ENCODE measurements at places on chromosomes 2 and 18.
A peak's percentile ranks its signal among the peaks of the same experiment; 100 is the strongest.

GRCh38 chr2:128026448-128027277 lies 1.2 kb downstream of the SAP130 start:
- DNase-seq, result no peak
- H3K4me1 ChIP-seq, result peaks cover 25% of the 10 kb centered on the region
- peak overlapping the region; percentile 99 for H3K4me3 ChIP-seq
- peak overlapping the region; percentile 93 for H3K27ac ChIP-seq

DNA sequence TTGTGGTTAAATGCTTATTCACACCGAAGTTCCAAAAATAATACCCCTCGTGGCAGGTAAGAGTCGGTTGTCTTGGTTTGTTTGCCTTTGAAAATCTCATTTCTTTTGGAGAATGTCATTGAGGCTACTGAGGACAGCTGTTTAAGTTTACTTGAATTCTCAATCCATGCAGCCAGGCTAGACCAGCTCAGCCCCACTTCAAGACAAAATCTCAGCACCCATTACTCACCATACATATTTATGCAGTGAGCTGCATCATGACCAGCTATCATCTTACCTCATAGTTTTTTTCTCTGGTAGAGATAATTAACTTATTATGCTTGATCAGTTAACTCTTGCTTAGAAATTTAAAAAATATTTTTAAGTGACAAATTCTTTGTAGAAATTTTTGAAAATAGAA lies 115.9 kb downstream of the HAUS1 start:
- H3K27me3 ChIP-seq, result no peaks in the 10 kb centered on the region
- no peak overlapping the region for H3K27ac ChIP-seq
- peaks cover 53% of the 10 kb centered on the region for H3K36me3 ChIP-seq
- no peak overlapping the region for H3K4me3 ChIP-seq
- peaks cover 69% of the 10 kb centered on the region for H3K4me1 ChIP-seq

DNA sequence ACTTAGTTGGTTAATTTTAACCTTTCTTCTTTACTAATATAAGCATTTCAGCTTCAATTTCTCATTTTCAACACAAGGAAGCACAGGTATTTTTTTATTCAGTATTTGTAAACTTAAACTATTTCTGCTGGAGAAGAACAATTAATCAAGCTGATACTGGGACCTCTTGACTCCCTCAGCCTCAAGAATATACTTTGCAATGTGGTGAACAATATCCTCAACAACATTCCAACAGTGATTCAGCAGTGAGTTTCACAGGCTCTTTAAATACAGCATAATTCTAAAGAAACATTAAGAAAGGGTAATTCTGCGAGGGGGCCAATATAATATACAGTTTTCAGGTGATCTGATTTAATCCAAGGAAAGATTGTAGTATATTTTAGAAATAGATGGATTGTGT lies 10.0 kb downstream of the RAPGEF4 start:
- no peak for DNase-seq
- no peak overlapping the region for H3K4me3 ChIP-seq
- H3K27ac ChIP-seq, result no peak overlapping the region
- H3K4me1 ChIP-seq, result no peaks in the 10 kb centered on the region
- no peaks in the 10 kb centered on the region for H3K36me3 ChIP-seq

DNA sequence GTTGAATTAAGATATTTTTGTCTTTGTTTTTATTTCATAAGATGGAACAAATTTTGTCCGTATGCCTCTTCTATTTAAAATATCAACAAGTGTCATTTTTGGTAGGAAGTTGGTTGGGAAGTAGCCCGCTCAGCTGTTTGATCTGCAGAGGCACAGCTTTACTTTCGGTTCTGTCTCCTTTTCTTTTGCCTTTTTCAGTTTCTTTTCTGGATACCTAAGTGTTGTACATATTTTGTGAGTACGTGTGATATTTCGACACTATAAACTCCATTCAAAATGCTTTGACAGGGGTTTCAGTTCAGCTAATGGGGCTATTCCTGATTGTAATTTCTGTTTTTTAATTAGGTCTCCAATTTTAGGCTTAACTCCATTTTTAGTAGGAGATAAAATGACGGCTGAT lies 1785.0 kb upstream of the LRRTM1 start:
- H3K27me3 ChIP-seq, result no peaks in the 10 kb centered on the region
- H3K4me3 ChIP-seq, result no peak overlapping the region
- no peak overlapping the region for H3K27ac ChIP-seq
- H3K4me1 ChIP-seq, result no peaks in the 10 kb centered on the region
- no peaks in the 10 kb centered on the region for H3K36me3 ChIP-seq

DNA sequence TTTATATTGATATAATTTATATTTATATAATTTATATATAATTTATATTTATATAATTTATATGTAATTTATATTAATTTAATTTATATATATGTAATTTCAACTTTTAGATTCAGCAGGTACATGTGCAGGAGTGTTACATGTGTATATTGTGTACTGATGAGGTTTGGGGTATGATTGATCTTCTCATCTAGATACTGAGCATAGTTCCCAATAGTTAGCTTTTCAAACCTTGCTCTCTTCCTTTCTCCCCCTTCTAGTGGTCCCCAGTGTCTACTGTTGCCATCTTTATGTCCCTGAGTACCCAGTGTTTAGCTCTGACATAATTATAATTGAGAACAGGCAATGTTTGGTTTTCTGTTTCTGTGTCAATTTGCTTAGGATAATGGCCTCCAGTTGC lies 1335.3 kb upstream of the CDH2 start:
- H3K4me3 ChIP-seq, result no peak overlapping the region
- no peak for DNase-seq
- H3K36me3 ChIP-seq, result no peaks in the 10 kb centered on the region
- no peaks in the 10 kb centered on the region for H3K27me3 ChIP-seq
- no peak overlapping the region for H3K27ac ChIP-seq
- no peaks in the 10 kb centered on the region for H3K4me1 ChIP-seq

DNA sequence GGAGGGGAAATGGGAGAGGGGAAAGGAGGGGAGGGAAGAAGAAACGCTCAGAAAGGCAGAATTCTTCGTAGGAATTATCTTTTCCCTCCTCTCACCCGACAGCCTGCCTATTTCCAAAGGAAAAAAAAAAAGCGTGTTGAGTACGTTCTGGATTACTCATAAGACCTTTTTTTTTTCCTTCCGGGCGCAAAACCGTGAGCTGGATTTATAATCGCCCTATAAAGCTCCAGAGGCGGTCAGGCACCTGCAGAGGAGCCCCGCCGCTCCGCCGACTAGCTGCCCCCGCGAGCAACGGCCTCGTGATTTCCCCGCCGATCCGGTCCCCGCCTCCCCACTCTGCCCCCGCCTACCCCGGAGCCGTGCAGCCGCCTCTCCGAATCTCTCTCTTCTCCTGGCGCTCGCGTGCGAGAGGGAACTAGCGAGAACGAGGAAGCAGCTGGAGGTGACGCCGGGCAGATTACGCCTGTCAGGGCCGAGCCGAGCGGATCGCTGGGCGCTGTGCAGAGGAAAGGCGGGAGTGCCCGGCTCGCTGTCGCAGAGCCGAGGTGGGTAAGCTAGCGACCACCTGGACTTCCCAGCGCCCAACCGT lies at the start of gene GAD1:
Gene GAD1 (plus strand): TSS at position 384 of the 589 bp plus-strand sequence. CDS start 1,705 bp downstream, outside the sequence.
- H3K36me3 ChIP-seq, result no peaks in the 10 kb centered on the region
- peaks cover 65% of the 10 kb centered on the region for H3K4me1 ChIP-seq
- peak within 1 kb of the TSS; percentile 73 for H3K27ac ChIP-seq
- peaks cover 91% of the 10 kb centered on the region for H3K27me3 ChIP-seq

- peaks cover 24% of the 10 kb centered on the region for H3K27me3 ChIP-seq
- H3K4me1 ChIP-seq, result peaks cover 26% of the 10 kb centered on the region
- DNase-seq, result no peak
- no peak overlapping the region for H3K4me3 ChIP-seq
- peaks cover 3% of the 10 kb centered on the region for H3K36me3 ChIP-seq
Observed at GRCh38 chr2:39241588-39241987, 2.2 kb downstream of the CDKL4 start.

DNA sequence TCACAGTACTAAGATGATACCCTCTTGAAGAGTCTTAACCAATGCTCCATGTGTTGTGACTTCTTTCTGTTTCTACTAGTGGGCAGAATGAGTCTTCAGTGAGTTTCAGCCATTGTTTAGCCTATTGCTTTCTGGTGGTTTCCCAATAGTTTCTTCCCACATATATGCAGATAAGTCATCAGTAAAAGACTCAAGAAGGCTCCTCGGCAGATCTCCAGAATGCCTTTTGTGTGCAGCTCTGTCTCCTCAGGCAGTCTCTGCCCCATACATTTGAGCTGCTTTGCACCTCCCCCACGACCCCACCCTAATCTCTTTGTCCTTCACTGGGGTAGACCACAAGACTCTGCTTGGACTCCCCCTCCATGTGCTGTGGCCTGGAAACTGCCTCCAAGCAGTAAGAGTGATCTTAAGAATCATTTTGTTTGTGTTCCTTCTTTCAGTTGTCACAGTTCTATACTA lies 71.6 kb upstream of the CHRNA1 start:
- peaks cover 10% of the 10 kb centered on the region for H3K4me1 ChIP-seq
- no peaks in the 10 kb centered on the region for H3K36me3 ChIP-seq
- no peaks in the 10 kb centered on the region for H3K27me3 ChIP-seq
- H3K27ac ChIP-seq, result no peak overlapping the region
- no peak overlapping the region for H3K4me3 ChIP-seq
- no peak for DNase-seq

DNA sequence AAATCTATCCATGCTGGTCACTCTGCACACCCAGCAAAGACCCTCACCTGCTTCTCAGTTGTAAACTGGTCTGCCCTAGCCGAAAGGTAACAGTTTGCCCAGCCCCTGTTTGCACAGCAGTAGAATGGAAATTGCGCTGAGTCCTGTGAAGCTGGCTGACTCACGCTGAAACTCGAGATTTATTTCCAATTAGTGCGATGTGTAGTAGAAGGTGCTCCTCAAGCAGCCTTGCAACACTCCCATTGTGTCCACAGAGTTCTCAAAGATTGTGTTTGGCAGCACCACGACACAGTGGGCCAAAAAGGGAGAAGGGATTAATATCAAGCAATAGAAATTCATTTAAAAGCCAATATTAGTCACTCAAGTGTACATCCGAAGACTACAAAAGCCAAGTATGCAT lies 21.7 kb upstream of the APCDD1 start:
- no peaks in the 10 kb centered on the region for H3K4me1 ChIP-seq
- no peak for DNase-seq
- H3K36me3 ChIP-seq, result no peaks in the 10 kb centered on the region
- no peak overlapping the region for H3K4me3 ChIP-seq

DNA sequence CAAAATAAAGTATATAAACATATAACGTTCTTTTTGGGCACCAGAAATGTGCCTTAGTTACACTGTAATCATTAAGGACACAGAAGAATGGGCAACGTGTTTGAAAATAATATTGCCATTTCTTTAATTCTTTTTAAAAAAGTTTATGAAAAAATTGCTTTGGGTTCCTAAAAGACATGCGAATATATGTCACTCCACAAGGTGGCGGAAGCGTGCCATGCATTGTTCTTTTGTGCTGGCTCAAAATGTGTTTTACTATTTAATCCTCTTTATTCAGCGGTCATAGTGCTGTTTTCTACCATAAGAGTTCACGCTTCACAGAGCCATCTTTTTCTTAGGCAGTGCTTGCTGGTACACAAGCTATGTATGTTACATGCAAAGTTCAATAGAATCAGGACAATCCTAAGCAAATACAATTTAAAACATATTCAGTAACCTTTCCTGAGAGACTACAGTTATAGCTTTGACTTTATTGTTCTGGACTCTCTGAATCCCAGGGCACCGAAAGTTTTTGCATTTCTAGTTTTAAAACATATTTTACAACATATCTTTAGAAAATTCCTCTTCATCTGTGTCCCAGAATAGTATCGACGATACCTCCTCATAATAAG lies 147.8 kb upstream of the ERBB4 start:
- no peaks in the 10 kb centered on the region for H3K27me3 ChIP-seq
- H3K4me1 ChIP-seq, result no peaks in the 10 kb centered on the region
- H3K36me3 ChIP-seq, result no peaks in the 10 kb centered on the region
- H3K27ac ChIP-seq, result no peak overlapping the region
- peak; percentile 62 for DNase-seq
- no peak overlapping the region for H3K4me3 ChIP-seq

DNA sequence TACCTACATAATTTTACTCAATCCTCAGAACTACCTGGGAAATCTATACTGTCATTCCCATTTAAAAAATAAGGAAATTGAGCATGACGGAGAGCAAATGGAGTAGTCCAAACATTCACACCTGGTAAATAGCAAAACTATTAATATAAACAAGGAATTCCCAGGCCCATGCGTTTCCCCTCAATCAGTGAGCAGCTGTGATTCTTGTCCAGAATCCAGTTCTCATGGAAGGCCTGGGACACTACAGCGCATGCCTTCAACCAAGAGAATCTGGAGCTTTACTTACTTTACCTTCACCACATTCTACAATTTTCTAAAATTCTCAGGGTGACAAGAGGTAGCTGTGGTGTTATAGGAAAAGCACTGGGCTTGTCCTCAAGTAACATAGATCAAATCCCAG lies 259.0 kb downstream of the LRATD1 start:
- H3K4me1 ChIP-seq, result no peaks in the 10 kb centered on the region
- no peak overlapping the region for H3K27ac ChIP-seq

DNA sequence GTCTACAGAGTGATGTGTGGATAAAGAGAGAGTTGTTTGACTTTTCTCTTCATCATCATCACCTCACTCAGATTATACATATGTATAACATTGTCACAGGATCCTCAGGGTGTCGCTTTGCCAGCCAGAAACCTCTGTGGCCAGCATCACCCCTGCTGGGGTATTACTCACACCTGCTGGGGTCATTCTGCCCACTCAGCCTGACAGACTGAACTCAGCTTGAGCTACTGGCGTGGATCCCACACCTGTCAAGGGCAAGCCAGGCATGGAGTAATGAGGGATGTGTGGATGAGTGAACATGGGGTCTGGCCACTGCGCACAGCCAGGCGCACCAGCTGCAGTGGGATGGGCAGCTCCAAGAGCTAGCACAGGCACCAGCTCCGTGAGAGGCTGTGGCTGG lies 870.6 kb downstream of the CBLN2 start:
- H3K4me3 ChIP-seq, result no peak overlapping the region
- H3K36me3 ChIP-seq, result no peaks in the 10 kb centered on the region
- no peaks in the 10 kb centered on the region for H3K4me1 ChIP-seq

GRCh38 chr2:52934920-52935640 lies 832.5 kb upstream of the CHAC2 start:
- peaks cover 2% of the 10 kb centered on the region for H3K4me1 ChIP-seq
- H3K36me3 ChIP-seq, result no peaks in the 10 kb centered on the region
- H3K27ac ChIP-seq, result no peak overlapping the region
- no peak for DNase-seq

DNA sequence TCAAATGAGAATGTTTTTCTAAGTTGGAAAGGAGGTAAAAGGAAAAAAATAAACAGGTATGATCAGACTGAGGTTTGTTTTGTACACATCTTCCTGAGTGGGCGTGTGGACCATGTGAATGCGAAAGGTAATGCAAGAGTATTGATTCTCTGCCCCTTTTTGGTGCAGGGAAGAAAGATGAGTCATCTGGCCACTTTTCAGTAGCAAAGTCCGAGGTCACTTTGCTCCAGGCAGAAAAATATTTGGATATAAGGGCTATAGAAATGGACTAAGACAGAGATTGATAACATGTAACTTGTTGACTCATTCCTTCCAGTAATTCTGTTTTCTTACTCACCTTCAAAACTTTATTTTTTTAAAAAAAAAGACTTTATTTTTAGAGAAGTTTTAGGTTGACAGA lies 130.5 kb downstream of the DSEL start:
- H3K4me1 ChIP-seq, result no peaks in the 10 kb centered on the region
- no peaks in the 10 kb centered on the region for H3K36me3 ChIP-seq
- H3K4me3 ChIP-seq, result no peak overlapping the region
- H3K27ac ChIP-seq, result no peak overlapping the region
- H3K27me3 ChIP-seq, result no peaks in the 10 kb centered on the region

All from activated naive CD4-positive, alpha-beta T cell treated with anti-CD3 and anti-CD28 coated beads, Interleukin-2, amount 10 ng/mL, durations not matched to agents 7 days and 5 days (primary cell).